ENCODE measurements at places on chromosomes 11 and 22.

DNA sequence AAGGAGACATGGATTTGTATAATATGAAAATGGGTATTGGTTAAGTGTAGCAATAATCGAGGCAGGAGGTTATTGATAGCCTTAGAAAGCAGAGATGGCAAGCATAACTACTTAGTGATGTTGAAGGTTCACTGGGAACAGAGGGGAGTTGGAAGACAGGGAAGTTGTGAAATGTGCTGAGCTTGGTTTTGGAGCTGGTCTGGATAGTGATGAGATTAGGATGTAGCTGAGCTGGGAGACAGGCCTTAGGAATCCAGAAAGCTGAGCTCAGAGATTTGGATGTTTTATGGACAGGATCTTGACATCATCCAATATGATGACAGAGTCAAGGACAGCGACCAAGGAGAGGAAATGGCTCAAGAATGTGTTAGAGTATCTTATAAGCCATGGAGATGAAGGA lies 113.1 kb downstream of the ARHGAP42 start:
- no peak for DNase-seq

GRCh38 chr11:86408845-86409244 lies 34.2 kb downstream of the CCDC81 start:
- DNase-seq = no peak

- DNase-seq = no peak
These were observed 34.1 kb upstream of the CRTAM start for GRCh38 chr11:122804161-122804560.

DNA sequence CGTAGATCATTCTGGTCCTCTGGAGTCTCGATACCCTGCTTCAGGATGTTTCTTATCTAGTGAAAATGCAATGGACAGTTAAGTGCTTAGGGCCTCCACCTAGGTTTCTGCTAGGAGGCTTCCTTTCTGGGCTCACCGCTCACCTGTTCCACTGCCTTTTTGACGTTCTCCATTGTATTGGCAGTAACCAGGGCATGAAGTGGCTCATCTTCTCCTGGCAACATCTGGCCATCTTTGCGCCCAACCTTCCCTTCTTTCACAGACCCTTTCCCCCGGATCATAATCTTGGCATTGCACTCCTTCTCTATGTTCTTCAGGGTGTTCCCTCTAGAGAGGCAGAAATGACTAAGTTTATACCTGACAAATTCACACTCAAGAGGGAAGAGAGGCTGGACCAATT lies 9.1 kb downstream of the SF1 start:
- DNase-seq = no peak

GRCh38 chr11:60868682-60869450 lies 1.5 kb downstream of the ZP1 start:
- DNase-seq = no peak

- no peak for DNase-seq
These were observed 105.4 kb downstream of the BCR start for GRCh38 chr22:23285734-23286133.

DNA sequence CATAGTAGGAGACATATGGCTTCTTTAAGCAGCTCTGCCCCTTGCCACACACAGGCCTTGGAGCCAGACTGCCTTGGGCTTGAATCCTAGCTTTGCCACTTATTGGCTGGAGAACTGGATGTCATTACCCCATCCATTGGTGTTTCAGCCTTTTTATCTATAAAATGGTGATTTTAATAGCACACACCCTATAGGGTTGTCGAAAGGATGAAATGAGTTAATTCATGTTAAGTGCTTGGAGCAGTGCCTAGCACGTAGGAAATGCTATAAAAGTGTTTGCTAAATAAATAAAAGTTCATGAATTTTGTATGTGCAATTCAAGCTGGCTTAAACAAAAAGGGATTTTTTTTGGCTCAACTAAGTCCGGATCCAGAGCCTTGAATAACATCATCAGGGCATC lies 120.7 kb downstream of the TIMP3 start:
- no peak for DNase-seq

DNA sequence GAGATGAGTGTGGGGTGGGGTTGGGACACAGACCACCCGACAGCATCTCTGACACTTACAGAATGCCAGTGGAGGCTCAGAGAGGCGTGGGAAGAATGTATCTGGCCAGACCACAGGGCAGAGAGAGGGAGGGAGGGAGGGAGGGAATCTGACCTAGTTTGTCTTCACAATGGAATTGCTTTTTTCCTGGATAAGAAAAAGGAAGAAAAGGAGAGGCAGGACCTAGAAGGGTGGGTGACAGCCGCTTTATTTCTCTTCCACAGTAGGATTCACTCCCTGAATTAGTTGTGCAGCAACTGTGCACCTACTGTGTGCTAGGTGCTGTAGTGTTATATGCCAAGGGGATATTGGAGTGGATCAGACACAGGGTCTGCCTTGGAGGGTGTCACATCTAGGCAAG lies 3.7 kb downstream of the KCNK4 start:
- DNase-seq = no peak

- no peak for DNase-seq
These were observed 433.9 kb downstream of the TBC1D22A start for GRCh38 chr22:47196166-47196849.

- no peak for DNase-seq
These were observed 2.6 kb downstream of the HDAC10 start for GRCh38 chr22:50248196-50249081.

GRCh38 chr11:57800444-57801182 lies 39.0 kb downstream of the CTNND1 start:
- peak; percentile 31 for DNase-seq

- no peak for DNase-seq
These were observed 45.4 kb upstream of the ATXN10 start for GRCh38 chr22:45626198-45626651.

DNA sequence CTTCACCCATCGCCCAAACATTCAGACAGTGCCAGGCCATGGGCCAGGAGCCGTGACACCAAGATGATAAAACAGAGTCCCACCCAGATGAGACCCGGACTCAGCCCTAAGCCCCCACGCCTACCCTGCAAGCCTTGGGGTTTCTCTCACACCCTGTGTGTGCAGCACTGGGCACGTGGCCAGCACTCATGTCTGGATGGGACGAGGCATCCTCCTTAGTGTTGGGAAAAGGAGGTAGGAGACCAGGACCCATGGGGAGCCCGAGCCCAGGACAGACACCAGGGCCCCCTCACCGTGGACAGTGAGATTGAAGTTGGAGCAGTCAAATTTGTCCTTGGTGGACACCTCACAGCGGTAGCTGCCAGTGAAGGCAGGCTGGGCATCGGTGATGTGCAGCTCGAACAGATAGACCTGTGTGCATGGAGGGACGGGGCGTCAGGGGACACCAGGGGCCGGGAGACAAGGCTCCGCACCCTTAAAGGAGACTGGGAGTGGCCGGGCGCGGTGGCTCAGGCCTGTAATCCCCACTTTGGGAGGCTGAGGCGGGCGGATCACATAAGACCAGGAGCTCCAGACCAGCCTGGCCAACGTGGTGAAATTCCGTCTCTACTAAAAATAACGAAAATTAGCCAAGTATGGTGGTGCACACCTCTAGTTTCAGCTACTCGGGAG lies 4.2 kb downstream of the MYBPC3 start:
- DNase-seq = no peak

- no peak for DNase-seq
These were observed 906.1 kb upstream of the RAG2 start for GRCh38 chr11:37504060-37504611.

GRCh38 chr11:18371279-18371678 lies 23.1 kb upstream of the LDHA start:
- DNase-seq = no peak

DNA sequence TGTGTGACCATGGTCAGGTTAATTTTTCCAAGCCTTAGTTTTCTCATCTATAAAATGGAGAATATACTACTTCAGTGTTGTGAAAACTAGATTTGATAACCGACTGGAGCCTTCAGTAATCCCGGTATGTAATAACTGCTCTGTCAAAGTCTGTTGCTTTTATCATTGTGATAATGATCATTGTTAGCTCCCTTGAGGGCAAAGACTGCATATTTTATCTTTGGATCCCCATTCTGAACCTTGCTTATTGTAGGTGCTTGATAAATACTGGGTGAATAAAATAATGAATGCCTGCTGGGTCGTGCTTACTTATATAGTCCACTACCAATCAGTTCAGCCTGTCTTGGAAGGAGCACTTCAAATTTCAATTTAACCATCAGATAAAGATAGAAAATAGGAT lies 105.3 kb downstream of the ARFGAP2 start:
- DNase-seq = no peak

GRCh38 chr22:22109693-22110466 lies 127.3 kb upstream of the TOP3B start:
- DNase-seq = no peak

GRCh38 chr11:126307706-126308105 lies 3.8 kb downstream of the DCPS start:
- no peak for DNase-seq

- no peak for DNase-seq
These were observed 5.0 kb downstream of the BSCL2 start for GRCh38 chr11:62702246-62702645.

- DNase-seq = no peak
These were observed 26.7 kb downstream of the INSC start for GRCh38 chr11:15141381-15141780.

GRCh38 chr11:40293655-40294348 lies 1165.7 kb downstream of the LRRC4C start:
- DNase-seq = peak; percentile 74

DNA sequence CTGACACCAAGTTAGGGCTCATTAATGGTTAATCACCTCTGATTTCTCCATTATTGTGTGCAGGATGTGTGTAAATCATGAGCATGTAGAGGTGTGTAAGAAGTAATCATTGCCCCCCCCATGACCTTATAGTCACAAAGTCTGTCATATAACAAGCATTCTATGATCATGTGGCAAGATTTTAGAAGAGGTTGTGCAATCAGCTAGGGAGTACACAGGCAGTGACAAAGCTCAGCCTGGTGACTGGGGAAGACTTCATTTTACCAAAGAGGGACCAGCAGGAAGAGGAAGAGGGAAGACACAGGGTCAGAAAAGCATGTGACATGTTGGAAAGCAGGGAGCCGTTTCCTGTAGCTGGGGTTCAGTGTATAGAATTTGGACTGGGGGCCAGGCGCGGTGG lies 176.5 kb upstream of the LARGE1 start:
- DNase-seq = no peak

- DNase-seq = no peak
These were observed 49.3 kb upstream of the HMGXB4 start for GRCh38 chr22:35208003-35208402.

DNA sequence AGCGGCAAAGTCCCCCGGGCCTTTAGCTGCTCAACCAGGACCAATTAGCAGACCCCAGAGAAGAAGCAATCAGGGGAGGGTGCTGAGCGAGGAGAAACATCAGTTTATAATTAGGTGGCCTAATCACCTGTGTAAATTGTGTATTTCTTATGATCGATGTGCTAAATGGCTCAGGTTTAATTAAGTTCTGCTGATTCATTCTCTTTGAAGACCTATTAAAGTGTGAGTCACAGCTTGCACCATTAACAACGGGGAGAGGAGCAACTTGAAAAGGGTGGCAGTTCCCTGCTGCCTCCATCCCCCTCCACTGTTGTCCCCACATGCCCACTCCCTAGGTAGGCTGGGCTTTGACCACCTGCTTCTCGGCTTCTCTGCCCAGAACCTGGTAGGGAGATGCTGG lies 10.7 kb downstream of the ISX start:
- no peak for DNase-seq

GRCh38 chr11:81658722-81659121 lies 1074.9 kb downstream of the FAM181B start:
- DNase-seq = no peak

GRCh38 chr11:4551346-4551979 lies 6.5 kb downstream of the OR52M1 start:
- DNase-seq = no peak
